ENCODE measurements at places on chromosomes 5 and 9.

DNA sequence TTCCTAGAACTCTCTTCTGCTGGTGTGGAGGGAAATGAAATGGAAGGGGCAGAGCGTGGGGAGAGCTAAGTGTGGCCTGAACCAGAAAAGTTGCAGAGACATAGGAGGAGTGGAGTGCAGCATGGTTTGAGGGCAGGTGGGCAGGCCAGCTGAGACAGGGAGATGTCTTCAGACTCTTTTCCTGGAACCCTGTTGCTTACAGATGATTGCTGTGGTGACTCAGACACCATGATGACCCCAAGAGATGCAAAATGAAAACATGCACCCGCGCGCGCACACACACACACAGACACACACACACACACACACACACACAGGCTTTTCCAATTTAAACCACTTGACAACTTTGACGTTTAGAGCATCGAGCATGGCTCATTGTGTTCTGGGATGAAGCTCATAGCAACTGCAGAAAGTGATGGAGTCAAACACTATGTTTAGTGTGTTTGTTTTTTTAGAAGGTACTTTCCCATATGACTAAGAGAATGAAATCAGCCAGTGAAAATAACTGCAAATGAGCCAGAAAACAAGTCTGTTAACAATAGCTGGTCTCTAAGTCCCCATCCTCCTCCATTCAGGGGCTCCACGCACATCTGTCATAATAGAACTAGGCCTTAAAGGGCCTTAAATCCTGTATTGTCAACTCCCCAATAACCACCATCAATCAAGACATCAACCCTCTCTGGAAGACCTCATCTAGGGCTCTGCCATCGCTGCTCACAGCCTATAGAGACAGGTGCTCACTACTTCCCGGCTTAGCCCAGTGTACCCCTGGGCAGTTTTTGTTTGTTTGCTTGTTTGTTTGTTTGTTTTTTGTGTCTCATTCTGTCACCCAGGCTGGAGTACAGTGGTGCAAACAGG, 9.6 kb downstream of the TMOD1 start:
- DNase-seq, result no peak

DNA sequence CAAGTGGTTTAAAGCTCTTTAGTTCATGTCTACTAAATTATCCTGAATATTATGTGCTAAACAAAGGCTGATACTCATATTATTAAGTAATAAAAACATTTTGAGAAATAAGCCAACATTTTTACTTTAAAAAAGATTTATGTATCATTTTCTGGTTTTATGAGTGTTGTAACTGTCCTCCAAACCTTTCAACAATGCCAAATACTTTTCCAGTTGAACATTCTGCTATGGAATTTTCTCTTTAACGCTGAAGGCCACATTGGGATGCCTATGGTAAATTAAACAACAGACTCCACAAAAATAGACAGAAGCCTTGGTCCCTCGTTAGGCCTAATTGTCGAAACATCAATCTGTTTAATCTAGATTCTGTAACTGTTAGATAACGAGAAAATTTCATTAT, 131.3 kb downstream of the GLIS3 start:
- no peak for DNase-seq

DNA sequence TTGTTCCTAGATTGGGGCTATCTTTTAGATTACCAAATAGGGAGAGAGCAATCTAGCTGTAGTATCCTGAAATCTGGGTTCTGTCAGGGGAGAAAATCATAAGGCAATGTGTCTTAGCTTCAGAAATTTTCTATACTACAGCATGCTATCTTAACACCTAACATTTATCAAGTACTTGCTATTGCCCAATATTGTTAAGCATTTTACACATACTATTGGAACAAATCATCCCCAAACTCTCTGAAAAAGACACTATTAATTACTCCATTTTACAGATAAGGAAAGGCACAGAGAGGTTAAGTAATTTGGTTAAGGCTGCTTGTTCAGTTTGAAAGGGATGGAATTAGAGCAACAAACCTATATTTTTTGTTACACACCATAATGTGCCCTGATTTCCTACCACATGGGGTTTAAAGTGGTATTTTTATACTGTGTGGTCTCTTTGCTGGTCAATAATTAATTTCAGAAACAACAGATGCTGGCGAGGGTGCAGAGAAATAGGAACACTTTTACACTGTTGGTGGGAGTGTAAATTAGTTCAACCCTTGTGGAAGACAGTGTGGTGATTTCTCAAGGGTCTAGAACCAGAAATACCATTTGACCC, 57.2 kb upstream of the RIC1 start:
- DNase-seq, result no peak

DNA sequence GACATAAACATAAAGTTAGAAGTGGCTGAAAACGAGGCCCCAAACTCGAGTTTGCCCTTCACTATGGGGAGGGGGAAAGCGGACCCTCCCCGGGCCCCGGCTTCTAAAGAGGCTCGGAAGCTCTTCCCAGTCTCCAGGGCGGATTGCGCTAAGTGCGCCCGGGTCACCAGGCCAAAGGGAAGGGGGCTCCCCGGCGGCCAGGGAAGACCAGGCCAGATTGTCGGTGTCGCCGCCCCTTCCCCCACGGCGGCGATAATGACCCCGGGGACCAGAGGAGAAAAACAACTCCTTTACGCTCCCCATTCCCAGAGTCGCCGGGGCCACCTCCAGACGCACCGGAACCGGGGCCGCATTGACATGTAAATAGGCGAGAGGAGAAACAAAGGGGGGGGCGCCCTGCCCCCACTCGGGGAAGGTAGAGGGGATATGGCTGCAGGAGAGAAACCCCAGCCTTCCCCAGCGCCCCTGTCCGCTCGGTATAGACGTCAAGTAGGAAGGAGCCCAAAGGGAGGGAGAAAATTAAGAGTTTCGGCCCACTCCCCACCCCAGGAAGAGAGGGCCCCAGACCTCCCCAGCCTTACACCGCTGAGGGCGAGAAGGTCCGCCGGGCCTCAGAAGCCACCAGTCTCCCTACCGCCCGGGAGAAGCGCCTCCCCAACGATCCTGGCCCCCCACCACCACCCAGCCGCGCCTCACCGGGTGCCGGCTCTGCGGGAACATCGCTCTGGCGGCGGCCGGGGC, 1.7 kb downstream of the TLE1 start:
- no peak for DNase-seq

- no peak for DNase-seq
These were observed 114.0 kb downstream of the C9orf50 start for GRCh38 chr9:129506892-129507291.

DNA sequence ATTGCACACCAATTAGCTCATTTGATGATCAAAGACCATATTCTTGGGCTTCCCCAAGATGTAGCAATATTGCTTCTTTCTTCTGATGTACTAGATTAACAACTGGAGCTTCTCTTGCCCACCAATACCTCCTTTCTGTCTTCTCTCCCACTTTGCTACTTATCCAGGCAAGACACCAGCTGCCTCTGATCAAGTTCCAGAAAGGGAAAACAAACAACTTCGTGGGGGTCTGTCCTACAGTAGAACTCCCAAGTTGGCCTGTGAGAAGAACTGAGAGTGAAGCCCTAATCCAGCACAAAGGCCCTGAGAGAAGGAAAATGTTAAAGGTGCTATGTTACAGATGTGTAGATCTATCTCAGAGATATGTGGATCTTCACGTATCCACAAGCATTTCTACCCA, 44.9 kb downstream of the ADAMTS12 start:
- no peak for DNase-seq
